ENCODE measurements at places on chromosomes 5 and 9.

DNA sequence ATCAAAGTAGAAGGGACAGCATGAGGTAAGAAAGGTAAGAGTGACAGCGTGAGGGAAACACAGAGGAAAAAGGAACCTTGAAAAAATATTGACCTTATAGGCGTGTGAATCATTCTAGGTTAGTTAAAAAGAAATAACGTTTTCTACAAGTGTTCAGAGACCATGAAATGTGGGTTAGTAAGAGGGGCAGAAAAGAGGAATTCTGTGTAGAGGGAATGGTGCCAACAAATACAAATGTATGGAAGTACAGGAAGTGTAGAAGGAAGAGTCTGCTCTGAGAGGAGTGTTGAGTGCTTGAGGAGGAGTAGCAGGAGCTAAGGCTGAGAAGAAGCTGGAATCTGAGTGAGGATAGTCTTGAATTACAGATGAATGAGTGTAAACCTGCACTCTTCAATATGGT, 418.6 kb upstream of the RIOK2 start:
- DNase-seq, result no peak

GRCh38 chr5:74948031-74948546, 81.9 kb upstream of the FAM169A start:
- DNase-seq, result no peak

GRCh38 chr9:90793729-90794128, 7.9 kb upstream of the SYK start:
- DNase-seq, result no peak

GRCh38 chr5:2894736-2895135, 143.3 kb upstream of the IRX2 start:
- no peak for DNase-seq

DNA sequence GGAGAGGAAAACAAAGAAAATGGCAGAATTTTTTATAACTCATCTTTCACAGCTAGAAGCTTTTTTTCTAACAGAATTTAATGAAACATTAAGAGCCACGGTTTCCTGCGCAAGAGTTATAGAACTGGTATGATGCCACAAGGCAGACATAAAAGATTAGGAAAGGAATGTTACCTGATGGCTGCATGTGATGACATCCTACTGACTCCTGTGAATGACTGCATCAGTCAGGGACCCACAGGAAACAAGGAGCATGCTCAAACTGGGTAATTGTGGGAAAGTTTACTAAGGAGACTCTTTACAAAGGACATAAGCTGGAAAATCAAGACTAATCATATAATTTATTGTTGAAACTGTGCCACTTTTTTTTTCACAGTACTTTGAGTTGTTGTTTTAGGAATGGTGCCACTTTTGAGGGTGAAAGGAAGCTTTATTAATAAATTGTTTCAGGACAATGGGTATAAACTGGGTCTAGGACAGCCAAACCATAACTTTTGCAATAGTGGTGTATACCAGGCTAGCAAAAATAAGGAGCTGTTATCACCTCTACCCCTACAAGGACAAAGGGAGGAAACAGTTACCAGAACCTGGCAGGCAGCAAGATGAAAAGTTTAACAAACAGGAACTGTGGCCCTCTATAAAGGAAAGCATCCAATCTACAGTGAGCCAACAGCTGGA, 5.1 kb upstream of the TSLP start:
- no peak for DNase-seq

GRCh38 chr5:96112123-96112670, 150.5 kb upstream of the ELL2 start:
- no peak for DNase-seq

- no peak for DNase-seq
These were observed 185.1 kb upstream of the DMAC1 start for GRCh38 chr9:7984692-7985091.

DNA sequence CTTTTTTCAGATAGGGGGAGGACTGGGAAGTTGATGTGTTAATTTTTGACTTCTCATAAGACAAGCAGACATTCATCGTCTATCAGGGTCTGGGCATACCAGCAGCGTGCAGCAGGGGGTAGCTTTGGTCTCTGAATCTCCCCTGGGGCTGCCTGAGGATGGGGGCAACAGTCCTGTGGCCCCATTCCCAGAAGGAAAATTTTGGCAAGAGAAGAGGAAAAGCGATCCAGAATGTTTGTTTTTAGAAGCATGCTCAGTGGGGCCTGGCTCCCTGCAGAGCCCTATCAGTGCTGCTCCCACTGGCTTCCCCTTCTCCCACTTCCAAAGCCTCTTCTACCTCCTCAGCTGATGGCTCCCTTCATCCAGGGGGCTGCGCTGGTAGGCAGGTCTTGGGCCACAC, 194.8 kb upstream of the IL12B start:
- no peak for DNase-seq

- DNase-seq, result no peak
These were observed 661.8 kb downstream of the SEMA5A start for GRCh38 chr5:8884029-8884428.

DNA sequence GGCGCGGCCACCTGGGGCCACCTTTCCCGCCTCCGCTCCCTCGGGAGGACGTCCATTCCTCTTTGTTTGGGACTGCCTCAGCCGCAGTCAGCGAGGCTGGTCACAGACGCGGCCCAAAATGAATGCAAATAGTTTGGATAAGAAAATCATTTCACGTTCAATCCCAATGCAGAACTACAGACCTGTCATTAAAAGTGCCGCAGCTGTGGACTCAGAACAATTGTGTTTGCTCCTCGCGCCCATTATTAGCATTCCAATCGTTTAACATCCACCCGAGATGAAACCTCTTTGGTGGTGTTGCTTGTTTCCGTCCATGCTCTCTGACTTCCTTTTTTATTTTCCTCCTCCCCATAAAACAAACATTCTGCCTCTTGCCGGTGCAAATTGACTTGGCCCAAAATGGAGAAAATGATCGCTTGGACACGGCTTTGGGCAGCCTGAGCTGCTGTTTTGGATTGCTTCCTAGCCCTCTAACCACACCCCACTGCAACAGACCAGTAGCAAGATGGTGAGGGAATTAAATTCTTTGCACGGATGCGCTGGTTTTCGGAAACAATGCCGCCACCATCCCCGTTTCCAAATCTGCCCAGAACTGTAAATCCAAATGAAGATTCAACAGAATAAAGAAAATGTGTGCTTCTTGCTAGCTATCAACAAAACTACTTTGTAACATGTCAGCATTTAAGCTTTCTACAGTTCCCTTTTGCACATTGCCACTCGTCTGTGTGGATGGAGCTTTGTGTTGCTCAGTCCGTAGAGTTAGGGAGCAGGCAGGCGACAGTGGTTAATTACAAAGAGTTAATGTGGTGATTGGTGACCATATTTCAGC, 784 bp downstream of the NLN start:
- DNase-seq, result no peak

DNA sequence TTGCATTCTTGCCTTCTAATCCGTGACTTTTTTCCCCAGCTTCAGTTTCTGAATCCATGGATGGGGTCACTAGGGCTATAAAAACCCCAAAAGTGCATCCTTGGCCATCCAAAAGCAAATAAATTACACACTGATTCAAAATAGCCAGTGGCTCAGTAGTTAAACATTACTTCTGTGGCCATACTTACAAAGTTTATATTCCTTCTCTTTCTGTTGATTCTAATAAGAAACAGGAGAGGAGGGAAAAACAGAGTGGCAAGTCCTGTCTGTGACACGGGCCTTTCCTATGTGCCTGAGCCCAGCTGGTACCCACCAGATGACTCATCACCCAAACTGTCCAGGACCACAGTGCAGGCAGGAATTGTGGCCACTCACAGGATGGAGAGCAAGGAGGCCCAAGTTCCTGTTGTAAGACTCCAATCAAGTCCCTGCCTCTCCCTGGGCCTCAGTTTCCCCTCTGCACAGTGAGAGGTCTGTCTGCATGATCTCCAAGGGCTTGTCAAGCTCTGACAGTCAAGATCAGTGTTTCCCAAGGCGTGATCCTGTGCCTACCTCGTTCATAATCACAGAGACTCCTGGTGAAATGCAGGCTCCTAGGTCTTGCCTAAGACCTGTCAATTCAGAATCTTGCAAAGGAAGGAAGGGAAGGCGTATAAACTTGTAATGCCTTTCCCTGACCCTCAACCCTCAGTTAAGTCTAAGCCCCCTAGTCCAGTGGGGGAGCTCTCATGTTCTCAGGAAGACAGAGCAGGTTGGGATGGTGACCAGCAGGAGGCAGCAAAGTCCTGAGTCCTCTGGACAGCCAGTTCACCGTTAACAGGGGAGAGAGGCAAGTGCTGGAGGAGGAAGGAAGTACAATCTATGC, 29.5 kb downstream of the TNIP1 start:
- DNase-seq, result peak; percentile 78

- DNase-seq, result no peak
These were observed 482.2 kb upstream of the PAPPA start for GRCh38 chr9:115671236-115671962.

DNA sequence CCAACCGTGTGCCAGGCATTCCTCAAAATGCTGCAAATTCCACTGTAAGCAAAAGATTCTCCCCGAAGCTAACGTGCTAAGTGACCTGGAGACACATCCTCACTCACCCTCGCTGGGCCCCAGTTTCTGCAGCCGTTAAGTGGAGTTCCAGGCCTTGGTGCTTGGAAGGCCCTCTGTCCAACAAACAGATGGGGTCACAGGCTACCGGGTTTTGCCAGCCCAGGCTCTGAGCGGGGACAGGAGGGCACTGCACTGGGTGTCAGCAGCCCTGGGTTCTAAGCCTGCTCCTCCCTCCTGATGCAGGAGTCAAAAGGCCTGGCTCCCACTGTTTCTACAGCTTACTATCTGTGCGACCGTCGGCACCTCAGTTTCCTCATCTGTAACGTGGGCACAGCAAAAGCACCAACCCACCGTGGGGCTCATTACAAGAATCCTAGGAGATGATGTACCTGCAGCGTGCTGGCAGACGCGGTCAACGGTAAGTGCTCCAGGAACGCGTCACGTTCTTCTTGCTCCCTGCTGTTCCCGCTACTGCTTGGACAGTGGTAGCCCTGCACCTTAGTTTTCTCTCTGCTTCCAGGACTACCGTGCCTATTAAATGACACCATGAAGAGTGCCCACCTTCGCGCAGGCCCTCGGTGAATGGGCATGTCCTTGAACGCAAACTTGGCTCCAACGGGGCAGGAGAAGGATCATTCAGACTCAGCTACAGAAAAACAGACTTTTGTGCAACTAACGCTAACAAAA, 84.8 kb downstream of the ADAMTS2 start:
- no peak for DNase-seq

GRCh38 chr9:112726428-112726827, 8.5 kb upstream of the INIP start:
- DNase-seq, result no peak

DNA sequence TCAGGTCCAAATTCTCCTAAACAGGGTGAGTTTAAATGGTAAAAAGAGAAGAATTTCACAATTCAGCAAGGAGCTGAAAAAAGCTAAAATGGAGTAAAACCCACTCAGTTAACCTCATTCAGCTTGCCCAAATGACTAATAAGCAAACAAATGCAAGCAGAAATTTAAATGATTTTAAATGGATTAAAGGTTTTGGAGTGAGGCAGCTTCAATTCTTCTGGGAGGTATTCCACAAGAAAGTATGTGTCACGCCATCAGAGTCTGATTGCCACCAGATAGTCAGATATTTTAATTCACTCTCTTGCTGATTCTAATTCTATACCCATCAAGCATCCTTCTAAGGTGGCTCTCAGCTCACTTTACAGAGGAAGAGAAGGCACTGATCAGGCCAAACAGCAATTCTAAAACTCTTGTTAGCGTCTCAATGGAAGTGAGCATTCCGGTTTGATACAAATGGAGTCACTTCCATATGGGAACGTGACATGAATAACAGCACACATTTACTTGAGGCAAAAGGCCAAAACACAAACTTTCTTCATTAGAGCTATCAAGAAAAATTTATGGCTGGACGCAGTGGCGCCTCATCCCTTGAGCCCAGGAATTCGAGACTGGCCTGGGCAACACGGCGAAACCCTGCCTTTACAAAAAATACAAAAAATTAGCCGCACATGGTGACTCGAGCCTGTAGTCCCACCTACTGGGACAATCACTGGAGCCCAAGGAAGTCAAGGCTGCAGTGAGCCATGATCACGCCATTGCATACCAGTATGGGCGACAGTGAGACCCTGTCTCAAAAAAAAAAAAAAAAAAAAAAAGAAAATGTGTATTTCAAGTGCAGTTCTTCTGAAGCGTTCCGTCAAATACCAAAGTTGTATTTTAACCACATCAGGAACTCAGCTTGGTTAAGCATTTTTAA, 2.0 kb downstream of the CLK4 start:
- no peak for DNase-seq
